ENCODE measurements at places on chromosomes 4 and X.
A peak's percentile ranks its signal among the peaks of the same experiment; 100 is the strongest.

- no peak for DNase-seq
Observed at GRCh38 chr4:58749206-58749605, 1639.0 kb upstream of the IGFBP7 start.

GRCh38 chr4:92091335-92091734 lies 212.4 kb upstream of the GRID2 start:
- no peak for DNase-seq

DNA sequence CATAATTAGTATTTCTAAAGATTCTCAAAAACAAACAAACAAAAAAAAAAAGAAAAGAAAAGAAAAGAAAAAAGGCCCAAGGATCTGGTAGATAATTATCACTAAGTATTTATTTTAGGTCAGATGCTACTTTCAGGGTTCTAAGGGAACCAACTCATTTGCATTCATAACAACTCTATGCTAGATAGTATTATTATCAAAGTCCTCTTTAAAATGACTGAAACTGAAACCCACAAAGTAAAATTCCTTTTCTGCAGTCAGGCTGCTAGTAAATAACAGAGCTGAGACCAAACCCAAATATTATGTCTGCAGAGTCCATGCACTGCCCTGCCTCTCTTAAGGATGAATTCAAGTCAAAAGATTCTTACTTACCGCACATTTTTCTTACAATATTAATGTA lies 38.3 kb upstream of the MAPK10 start:
- DNase-seq, result no peak

- DNase-seq, result no peak
Observed at GRCh38 chr4:18138076-18138665, 116.6 kb upstream of the LCORL start.

- no peak for DNase-seq
Observed at GRCh38 chr4:70722199-70722791, 531 bp downstream of the RUFY3 start.

DNA sequence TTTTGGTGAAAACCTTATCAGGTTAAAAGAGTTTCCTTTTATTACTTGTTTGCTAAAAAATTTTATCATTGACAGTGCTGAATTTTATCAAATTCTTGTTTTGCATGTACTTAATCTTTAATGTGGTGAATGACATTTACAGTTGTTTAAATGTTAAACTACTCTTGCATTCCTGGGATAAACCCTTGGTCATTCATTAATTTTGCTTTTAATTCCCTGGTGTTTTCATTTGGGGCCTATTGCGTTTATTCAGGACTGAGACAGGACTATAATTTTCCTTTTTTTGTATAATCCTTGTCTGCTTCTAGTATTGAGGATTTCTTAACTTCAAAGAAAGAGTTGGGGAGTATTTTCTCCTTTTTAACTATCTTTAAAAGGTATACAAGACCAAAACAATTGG lies 98.7 kb upstream of the TLL1 start:
- DNase-seq, result no peak

DNA sequence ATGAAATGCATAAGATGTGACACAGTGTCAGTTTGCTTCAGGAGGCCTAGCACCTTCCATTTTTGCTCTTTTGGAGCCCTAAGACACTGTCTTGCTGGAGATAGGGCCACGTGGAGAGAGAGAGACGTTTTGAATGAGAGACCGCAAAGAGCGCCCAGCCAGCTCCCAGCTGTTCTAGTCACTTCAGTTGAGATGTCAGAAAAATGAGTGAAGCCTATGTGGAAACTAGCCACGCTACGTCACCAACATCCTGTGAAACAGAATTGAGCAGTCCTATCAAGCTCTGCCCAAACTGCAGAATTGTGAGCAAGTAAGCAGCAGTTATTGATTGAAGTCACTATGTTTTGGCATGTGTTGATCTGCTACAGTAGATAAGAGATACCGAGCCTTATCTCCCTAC lies 13.1 kb downstream of the GPR82 start:
- DNase-seq, result peak; percentile 22

DNA sequence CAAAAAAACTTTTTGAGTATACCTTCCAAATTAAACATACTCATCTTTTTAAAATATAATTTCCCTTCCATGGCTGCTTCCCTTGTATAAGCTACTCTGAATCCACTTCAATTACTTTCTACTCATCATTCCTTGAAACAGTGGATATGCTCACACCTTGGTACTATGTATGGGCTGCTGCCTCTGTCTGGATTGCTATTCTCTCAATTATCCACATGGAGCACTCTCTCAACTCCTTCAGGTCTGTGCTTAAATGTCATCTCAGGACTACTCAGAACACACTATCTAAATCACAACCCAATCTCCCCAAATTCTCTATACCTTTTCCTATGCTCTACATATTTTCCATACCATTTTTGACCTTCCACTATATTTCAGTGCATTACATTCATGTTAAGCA lies 898.9 kb upstream of the EPHA5 start:
- DNase-seq, result no peak

DNA sequence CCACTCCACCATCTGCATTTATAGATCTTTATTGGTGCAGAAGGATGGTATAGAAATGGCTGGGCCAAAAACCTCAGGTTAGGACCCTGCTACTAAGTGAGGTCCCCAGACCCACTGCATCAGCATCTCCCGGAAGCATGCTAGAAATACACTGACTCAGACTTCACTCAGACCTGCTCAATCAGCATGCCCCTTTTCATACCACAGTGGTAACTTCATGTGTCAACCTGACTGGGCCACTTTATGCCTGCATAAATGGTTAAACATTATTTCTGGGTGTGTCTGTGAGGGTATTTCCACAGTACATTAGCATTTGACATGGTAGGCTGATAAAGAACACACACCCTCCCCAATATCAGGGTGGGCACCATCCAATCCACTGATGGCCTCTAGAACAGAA lies 118.6 kb upstream of the VCX3B start:
- no peak for DNase-seq

DNA sequence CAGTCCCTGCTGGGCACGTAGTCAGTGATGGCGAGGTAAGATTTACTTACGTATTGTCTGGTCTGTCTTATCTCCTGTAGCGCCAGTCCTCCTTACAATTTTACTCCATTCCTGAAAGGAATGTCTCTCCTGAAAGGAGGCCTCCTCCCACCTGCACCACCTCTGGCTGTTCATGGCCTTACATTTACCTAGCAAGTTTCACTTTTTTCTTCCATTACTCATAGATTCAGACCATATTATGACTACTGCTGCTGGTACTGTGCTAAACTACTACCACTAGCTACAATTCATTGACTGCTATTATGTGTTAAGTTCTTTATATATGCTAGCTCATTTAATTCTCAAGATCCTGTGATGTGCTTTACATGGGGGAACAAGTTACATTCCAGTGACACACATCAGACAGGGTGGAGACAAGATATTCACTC lies 189.9 kb downstream of the BMPR1B start:
- DNase-seq, result no peak

GRCh38 chrX:2782778-2783177 lies 30.9 kb downstream of the XG start:
- DNase-seq, result no peak

- DNase-seq, result peak; percentile 55
Observed at GRCh38 chrX:56802921-56803849, 74.1 kb downstream of the NBDY start.

GRCh38 chr4:128942607-128943006 lies 133.1 kb downstream of the JADE1 start:
- no peak for DNase-seq

All from hematopoietic multipotent progenitor cell (in vitro differentiated cells).